ENCODE measurements at places on chromosomes 7 and 10. TPM values are rescaled to one million over a fixed set of nuclear protein-coding genes. Genes with fewer than 3 reads are reported as not detected.

DNA sequence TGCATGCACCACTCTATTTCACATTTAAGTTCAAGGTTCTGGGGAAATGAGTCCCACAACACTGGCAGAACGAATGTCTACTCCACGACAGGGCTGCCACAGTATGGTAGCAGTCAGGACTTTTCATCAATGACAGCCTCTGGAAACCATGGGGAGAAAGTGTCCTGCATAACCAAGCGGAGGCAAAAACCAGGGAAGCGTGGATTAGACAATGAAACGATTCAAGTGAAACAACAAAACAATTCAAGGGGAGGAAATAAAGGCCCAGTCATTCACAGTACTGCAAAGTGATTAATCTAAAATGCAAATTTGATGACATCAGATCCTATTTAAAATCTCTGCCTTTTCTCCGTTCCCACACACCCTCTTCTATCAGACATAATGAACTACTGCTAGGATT is 168.2 kb downstream of the DPY19L1 start:
- no peaks in the 10 kb centered on the region for H3K27me3 ChIP-seq

GRCh38 chr7:157474685-157475084 is 137.9 kb downstream of the DNAJB6 start:
- H3K27me3 ChIP-seq = peaks cover 30% of the 10 kb centered on the region
- no peak overlapping the region for H3K4me3 ChIP-seq
- H3K27ac ChIP-seq = no peak overlapping the region
- DNase-seq = peak; percentile 84
- no peaks in the 10 kb centered on the region for H3K4me1 ChIP-seq

- peak; percentile 66 for DNase-seq
- peaks cover 4% of the 10 kb centered on the region for H3K27me3 ChIP-seq
- H3K4me3 ChIP-seq = no peak overlapping the region
- no peaks in the 10 kb centered on the region for H3K36me3 ChIP-seq
Measured at GRCh38 chr7:29345590-29345989, 151.0 kb downstream of the CHN2 start.

- peaks cover 8% of the 10 kb centered on the region for H3K4me1 ChIP-seq
- H3K27me3 ChIP-seq = peaks cover 12% of the 10 kb centered on the region
- H3K36me3 ChIP-seq = no peaks in the 10 kb centered on the region
Measured at GRCh38 chr7:123538189-123538714, 3.9 kb upstream of the IQUB start.

GRCh38 chr7:8105449-8106095 is 137.0 kb downstream of the GLCCI1 start:
- H3K27me3 ChIP-seq = no peaks in the 10 kb centered on the region
- DNase-seq = no peak
- H3K4me1 ChIP-seq = peaks cover 21% of the 10 kb centered on the region
- no peak overlapping the region for H3K4me3 ChIP-seq

DNA sequence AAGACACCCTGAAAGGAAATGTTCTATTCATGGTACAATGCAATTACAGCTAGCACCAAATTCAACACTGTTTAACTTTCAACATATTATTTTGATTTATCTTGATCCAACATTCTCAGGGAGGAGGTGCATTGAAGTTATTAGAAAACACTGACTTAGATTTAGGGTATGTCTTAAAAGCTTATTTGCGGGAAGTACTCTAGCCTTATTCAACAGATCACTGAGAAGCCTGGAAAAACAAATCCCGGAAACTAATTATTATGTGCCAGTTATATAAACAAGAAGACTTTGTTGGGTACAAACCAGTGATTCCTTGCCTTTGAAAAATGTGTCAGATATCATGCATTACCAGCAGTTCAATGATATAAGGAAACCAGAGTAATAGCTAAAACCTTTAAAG is 160.1 kb downstream of the CFTR start:
- no peak overlapping the region for H3K4me3 ChIP-seq
- no peaks in the 10 kb centered on the region for H3K27me3 ChIP-seq
- H3K4me1 ChIP-seq = no peaks in the 10 kb centered on the region
- no peak overlapping the region for H3K27ac ChIP-seq
- no peak for DNase-seq
- H3K36me3 ChIP-seq = peaks cover 3% of the 10 kb centered on the region

The OR9A2 gene
- not detected for total RNA-seq

DNA sequence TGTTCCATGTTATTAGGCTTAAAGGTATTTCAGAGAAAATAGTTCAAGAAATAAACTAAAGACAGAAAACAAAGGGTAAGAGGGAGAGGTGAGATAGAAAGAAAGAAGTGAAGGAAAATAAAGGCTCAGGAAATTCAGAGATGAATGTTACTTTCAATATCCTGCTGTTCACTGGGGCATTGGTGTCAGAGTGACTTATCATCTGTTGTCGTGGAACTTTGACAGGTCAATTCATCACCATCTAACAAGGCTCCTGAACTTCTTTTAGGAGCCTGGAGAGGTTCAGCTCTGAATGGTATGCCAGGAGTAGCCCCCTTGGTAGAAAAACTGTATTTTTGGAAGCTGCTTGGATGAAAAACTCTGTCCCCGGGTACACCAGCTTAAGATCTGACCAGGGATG is 100.1 kb downstream of the KLF6 start:
- no peak overlapping the region for H3K4me3 ChIP-seq
- no peaks in the 10 kb centered on the region for H3K4me1 ChIP-seq
- no peaks in the 10 kb centered on the region for H3K36me3 ChIP-seq
- no peak overlapping the region for H3K27ac ChIP-seq

The CROT gene
- 4.0 TPM for total RNA-seq

- H3K27me3 ChIP-seq = no peaks in the 10 kb centered on the region
- H3K36me3 ChIP-seq = no peaks in the 10 kb centered on the region
- no peak for DNase-seq
- no peak overlapping the region for H3K27ac ChIP-seq
Measured at GRCh38 chr7:36775676-36776075, 51.4 kb upstream of the AOAH start.

The ERV3-1 gene
- 11.5 TPM for total RNA-seq

DNA sequence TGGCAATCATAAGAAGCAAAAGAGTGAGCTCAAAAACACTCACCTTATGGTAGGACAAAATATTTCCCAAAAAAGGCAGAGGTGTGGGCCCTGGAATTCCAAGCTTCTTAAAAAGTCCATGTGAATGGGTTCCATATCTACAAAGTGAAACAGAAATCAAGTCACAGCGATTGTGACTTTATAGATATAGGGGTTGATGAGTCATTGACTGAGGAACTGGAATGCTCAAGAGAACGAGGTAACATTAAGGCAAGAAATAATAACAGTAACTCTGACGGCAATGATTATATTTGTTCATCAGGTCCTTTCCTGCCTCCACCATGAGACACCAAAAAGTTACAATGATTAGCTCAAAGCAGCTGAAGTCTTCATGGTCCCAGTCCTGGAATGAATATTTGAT is 4.0 kb downstream of the CYP3A4 start:
- no peak overlapping the region for H3K4me3 ChIP-seq
- H3K27ac ChIP-seq = no peak overlapping the region
- DNase-seq = no peak
- H3K27me3 ChIP-seq = peaks cover 10% of the 10 kb centered on the region

- DNase-seq = no peak
- H3K4me3 ChIP-seq = no peak overlapping the region
- no peaks in the 10 kb centered on the region for H3K36me3 ChIP-seq
- no peak overlapping the region for H3K27ac ChIP-seq
- H3K4me1 ChIP-seq = peaks cover 18% of the 10 kb centered on the region
Measured at GRCh38 chr7:21142081-21142480, 285.8 kb upstream of the SP4 start.

The UBN2 gene
- total RNA-seq = 39.0 TPM

The NUDCD3 gene
- 83.9 TPM for total RNA-seq

The C7orf33 gene
- total RNA-seq = not detected

GRCh38 chr10:86261470-86261869 is 105.1 kb downstream of the GRID1 start:
- peaks cover 20% of the 10 kb centered on the region for H3K4me1 ChIP-seq
- no peak overlapping the region for H3K27ac ChIP-seq
- no peaks in the 10 kb centered on the region for H3K36me3 ChIP-seq

- peaks cover 34% of the 10 kb centered on the region for H3K36me3 ChIP-seq
- DNase-seq = no peak
- H3K4me1 ChIP-seq = no peaks in the 10 kb centered on the region
- H3K4me3 ChIP-seq = no peak overlapping the region
- no peak overlapping the region for H3K27ac ChIP-seq
- no peaks in the 10 kb centered on the region for H3K27me3 ChIP-seq
Measured at GRCh38 chr10:127125331-127125730, 71.1 kb downstream of the INSYN2A start.

DNA sequence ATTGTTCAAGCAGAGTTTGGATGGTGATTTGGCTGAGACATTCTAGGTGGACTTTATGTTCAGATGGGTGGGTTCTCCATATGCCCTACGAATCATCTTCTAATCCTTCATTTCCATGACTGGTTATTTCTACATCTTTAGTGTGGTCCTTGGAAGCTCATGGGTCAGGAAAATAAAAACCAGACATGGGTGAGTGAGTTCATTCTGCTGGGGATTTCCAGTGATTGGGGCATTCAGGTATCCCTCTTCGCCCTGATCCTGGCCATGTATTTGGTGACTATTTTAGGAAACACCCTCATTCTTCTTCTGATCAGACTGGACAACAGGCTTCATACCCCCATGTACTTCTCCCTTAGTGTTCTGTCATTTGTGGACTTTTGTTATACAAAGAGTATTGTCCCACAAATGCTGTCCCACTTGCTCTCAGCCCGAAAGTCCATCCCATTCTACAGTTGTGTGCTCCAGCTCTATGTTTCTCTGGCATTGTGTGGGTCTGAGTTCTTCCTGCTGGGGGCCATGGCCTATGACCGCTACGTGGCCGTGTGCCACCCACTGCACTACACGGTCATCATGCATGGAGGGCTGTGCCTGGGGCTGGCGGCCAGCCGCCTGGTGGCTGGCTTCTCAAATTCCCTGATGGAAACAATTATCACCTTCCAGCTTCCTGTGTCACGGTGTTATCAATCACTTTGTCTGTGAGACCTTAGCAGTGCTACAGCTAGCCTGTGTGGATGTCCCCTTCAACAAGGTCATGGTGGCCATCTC is 19.2 kb upstream of the OR6B1 start:
- H3K4me1 ChIP-seq = no peaks in the 10 kb centered on the region
- no peak overlapping the region for H3K4me3 ChIP-seq
- no peak for DNase-seq
- H3K36me3 ChIP-seq = no peaks in the 10 kb centered on the region
- H3K27me3 ChIP-seq = no peaks in the 10 kb centered on the region
- no peak overlapping the region for H3K27ac ChIP-seq

DNA sequence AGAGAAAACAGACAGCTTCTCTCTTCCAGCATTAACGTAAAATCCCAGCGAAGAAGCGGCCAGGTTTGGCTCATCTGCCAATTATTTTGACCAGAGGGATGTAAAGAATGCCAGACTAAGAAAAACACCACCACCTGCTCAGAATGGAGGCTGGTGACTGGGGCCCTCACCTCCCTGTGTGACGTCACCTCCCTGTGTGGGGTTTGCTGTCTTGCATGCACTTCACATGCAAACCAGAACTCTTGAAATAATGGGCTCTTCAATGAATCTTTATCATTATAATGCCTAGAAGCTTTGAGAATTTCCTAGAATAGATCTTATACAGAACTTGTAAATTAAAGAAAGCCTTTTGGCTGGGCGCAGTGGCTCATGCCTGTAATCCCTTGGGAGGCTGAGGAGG is 101.8 kb upstream of the WAC start:
- no peak overlapping the region for H3K4me3 ChIP-seq
- peaks cover 3% of the 10 kb centered on the region for H3K36me3 ChIP-seq
- peak; percentile 18 for DNase-seq
- H3K27me3 ChIP-seq = no peaks in the 10 kb centered on the region

GRCh38 chr7:24402655-24403054 is 118.7 kb downstream of the NPY start:
- H3K4me1 ChIP-seq = peaks cover 48% of the 10 kb centered on the region
- DNase-seq = no peak
- peak overlapping the region; percentile 98 for H3K27ac ChIP-seq
- H3K36me3 ChIP-seq = peaks cover 81% of the 10 kb centered on the region

- no peaks in the 10 kb centered on the region for H3K27me3 ChIP-seq
- no peak for DNase-seq
- no peak overlapping the region for H3K4me3 ChIP-seq
- H3K27ac ChIP-seq = no peak overlapping the region
- H3K36me3 ChIP-seq = no peaks in the 10 kb centered on the region
Measured at GRCh38 chr7:7740037-7740355, 21.6 kb upstream of the RPA3 start.

GRCh38 chr7:108181073-108181985 is 51.2 kb upstream of the LAMB4 start:
- no peaks in the 10 kb centered on the region for H3K27me3 ChIP-seq
- DNase-seq = peak; percentile 56
- H3K4me1 ChIP-seq = peaks cover 21% of the 10 kb centered on the region
- peak overlapping the region; percentile 16 for H3K4me3 ChIP-seq

GRCh38 chr10:105699504-105699903 is 1058.4 kb downstream of the SORCS3 start:
- DNase-seq = no peak
- peaks cover 98% of the 10 kb centered on the region for H3K27me3 ChIP-seq
- no peak overlapping the region for H3K27ac ChIP-seq
- H3K4me3 ChIP-seq = no peak overlapping the region

GRCh38 chr7:89064831-89065230 is 269.3 kb upstream of the TEX47 start:
- no peak for DNase-seq
- no peak overlapping the region for H3K4me3 ChIP-seq
- H3K4me1 ChIP-seq = 0 out of 2 replicates have a peak, but pooled peaks cover 2% of the 10 kb centered on the region
- no peaks in the 10 kb centered on the region for H3K36me3 ChIP-seq

DNA sequence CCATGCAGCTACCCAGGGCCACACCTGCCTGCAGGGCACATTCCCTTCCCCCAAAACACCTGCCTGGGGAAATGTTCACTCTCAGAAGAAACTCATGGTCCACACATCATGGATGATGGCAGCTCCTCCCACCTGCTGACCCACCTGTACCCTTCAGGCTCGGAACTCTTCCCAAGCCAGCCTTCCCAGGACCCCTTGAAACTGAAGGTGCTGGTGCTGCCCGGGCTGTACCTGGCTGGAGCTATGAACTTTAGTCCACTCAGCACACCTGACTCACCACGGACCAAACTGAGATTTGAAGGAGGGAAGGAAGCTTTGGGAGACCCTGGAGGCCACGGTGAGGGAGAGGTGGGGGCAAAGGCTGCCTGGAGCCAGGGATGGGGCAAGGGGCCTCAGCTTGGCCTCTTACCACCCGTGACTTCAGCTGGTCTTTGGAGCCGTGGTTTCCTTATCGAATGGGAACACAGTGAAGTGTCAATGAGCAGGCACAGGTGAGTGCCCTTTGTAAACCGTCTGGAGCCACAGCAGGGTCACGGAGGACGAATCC is 30.1 kb upstream of the INPP5A start:
- no peak overlapping the region for H3K4me3 ChIP-seq
- DNase-seq = peak; percentile 5
- H3K27me3 ChIP-seq = no peaks in the 10 kb centered on the region
- H3K36me3 ChIP-seq = no peaks in the 10 kb centered on the region
- H3K27ac ChIP-seq = no peak overlapping the region

GRCh38 chr10:47190301-47190700 is 109.7 kb upstream of the GDF10 start:
- no peak for DNase-seq
- H3K27me3 ChIP-seq = no peaks in the 10 kb centered on the region
- no peaks in the 10 kb centered on the region for H3K4me1 ChIP-seq
- H3K27ac ChIP-seq = no peak overlapping the region
- no peaks in the 10 kb centered on the region for H3K36me3 ChIP-seq
- no peak overlapping the region for H3K4me3 ChIP-seq

GRCh38 chr10:17709492-17709891 is 42.5 kb upstream of the TMEM236 start:
- no peak overlapping the region for H3K4me3 ChIP-seq
- peaks cover 28% of the 10 kb centered on the region for H3K36me3 ChIP-seq
- no peak overlapping the region for H3K27ac ChIP-seq
- H3K4me1 ChIP-seq = peaks cover 9% of the 10 kb centered on the region
- no peaks in the 10 kb centered on the region for H3K27me3 ChIP-seq

The LRIT1 gene
- total RNA-seq = not detected
